Lower leg skin (tissue), 4 donors: ENCODE measurements at places on chromosomes 7 and 10.

DNA sequence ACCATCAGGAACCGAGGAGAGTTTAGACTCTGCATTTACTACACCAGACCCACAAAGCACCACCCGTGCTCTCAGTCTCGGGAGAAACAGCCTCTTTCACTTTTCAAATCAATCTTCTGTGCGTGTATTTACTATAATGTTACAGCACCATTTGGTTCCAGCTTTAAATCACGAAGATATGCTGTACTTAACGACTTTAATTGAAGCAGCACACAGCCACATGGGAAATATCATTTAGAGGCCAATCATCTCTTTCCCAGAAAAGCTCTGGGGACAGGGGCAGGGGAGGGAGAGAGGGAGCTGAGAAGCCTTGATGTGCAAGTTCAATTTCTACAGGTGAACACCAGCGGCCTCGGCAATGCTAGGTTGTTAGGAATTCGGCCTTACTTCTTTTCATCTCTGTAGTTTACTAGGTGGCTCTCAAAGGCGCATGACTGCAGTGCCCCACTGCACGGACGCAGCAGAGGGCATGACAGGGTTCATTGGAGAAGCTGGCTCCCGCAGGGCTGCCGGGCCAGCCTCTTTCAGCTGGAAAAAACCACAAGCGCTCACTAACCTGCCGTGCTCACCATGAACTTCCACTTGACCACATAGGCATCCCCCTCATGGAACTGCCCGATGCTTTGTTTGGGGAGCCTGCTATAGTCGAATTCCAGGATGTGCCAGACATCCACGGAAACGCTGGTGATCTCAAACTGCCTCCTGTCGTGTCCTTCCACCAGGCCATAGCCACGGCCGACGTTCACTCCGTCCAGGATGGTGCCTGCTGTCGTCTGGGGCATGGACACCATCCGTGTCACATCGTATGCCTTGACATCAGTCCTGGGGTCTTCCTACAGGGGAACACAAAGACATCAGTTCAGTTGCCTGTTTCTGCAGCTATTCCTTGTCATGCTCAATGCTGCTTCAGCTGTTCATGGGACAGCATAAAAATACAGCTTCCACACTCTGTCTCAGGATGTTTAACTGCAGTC, 154.5 kb downstream of the SVIL start:
- peak; percentile 58 for DNase-seq

DNA sequence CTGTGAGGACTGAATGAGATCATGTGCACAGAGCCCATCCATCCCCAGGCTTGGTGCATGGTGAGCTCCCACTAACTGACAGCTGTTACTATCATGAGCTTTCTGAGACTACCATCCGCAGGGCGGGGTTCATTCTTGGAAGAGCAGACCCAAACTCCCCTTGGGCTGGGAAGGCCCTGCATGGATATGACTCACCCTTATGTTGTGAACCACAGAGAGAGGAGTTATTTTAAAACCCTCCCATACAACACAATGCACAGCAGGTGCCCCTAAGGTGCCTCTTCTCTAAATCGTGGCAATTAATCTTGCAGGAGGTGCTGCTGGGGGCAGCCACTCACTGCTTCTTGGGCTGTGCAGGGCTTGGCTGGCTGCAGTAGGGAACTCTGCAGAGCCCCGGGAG, 219.1 kb downstream of the GFRA1 start:
- DNase-seq, result no peak

- peak; percentile 77 for DNase-seq
These were observed 67.8 kb downstream of the NAMPT start for GRCh38 chr7:106216923-106217542.

- DNase-seq, result peak; percentile 93
These were observed 375.2 kb downstream of the RPS24 start for GRCh38 chr10:78408671-78409472.

DNA sequence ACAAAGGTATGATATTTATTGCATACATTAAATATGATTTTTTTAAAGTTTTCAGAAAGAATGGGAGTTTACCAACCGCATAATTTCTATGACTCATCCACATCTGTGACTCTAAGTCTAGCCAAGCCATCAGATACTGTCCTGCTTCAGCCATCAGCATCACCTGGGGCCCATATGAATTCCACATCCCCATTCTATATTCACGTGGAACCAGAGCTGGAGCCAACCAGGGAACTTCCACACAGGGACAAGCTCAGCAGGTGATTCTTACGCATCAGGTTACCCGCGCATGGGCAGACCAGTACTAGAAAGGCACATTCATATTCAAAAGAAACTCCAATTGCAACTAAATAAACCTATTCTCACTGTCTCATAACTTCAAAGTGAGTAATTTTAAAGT, 817.7 kb upstream of the IGFBP3 start:
- DNase-seq, result no peak

GRCh38 chr7:135169141-135169963, 1.2 kb downstream of the CYREN start:
- DNase-seq, result no peak

DNA sequence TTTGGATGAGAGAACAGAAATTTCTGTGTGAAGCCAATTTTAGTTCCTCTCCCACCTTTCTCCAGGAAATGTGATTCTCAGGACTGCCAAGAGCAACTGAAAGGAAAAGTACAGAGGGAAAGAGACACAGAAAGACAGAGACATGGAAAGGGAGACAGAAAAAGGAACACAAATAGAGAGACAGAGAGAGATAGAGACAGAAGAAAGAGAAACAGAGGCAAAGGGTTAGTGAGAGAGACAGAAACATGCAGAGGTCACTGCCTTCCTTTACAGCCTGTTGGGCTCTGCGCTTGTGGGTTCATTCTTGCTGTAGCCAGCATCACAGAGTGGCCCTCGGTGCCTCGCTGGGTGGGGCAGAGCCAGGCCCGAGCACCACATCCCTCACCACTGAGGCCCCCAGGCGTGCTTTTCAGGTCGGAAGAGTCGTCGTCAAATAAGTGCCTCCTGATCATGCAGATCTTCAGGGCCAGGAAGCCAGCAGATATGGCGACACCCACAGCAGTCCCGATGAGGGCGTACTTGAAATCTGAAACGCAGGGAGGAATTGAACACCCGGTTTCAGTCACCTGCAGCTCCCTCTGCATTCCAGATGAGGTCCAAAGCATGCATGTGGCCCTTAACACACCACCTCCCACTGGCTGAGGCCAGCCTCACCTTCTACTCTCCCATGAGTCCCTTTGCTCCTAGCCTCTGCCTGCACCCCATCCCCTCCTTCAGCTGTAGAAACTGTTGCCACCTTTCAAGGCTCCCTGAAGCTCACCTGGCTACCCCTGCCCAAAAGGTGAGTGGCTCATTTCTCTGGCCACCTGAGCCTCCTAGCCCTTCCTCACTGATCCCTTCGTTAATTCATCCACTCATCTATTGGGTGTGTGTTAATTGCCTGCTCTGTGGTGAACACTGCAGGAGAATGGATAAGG, 21.4 kb downstream of the TMEM273 start:
- DNase-seq, result no peak

DNA sequence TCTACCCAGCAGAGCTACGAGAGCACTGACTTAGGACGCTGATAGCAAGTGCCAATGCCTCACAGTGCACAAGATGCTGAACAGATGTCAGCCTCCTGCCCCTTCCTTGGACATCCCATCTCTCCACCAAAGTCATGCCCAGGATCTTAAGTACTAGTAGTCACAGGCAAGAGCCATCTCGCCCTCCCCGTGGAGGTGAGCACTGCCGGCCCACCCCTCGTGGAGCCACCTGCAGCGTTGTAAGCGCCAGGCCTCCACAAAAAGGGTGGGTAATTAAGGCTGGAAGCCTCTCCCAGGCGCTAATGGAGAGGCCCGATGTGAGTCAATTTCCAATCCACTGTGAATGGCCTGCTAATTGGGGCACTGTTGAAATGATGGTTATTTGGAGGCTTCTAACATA, 156.2 kb downstream of the GRID1 start:
- no peak for DNase-seq

- DNase-seq, result no peak
These were observed 99.9 kb downstream of the MPP7 start for GRCh38 chr10:28202941-28203352.

- no peak for DNase-seq
These were observed 95.7 kb upstream of the CELF2 start for GRCh38 chr10:10921826-10922461.

- DNase-seq, result no peak
These were observed 50.9 kb downstream of the GLI3 start for GRCh38 chr7:42186151-42186550.

DNA sequence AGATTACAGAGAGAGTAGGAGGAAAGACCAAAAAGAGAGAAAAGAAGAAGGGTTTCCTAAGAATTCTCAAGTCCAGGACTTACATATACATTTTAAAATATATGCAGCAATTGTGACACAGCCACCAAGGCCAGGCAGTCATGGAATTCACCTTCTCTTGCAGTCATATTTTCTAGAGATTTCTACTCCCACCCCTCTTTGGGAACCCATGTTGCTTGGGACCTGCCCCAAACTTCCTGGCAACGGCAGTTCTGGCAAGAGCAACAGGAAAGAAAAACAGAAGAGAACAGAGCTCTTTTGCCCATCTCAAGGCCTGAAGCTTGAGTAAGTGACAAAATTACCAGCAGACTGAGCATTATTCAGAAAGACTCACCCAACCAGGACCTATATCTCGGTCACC, 128.3 kb upstream of the ASAH2 start:
- DNase-seq, result no peak

DNA sequence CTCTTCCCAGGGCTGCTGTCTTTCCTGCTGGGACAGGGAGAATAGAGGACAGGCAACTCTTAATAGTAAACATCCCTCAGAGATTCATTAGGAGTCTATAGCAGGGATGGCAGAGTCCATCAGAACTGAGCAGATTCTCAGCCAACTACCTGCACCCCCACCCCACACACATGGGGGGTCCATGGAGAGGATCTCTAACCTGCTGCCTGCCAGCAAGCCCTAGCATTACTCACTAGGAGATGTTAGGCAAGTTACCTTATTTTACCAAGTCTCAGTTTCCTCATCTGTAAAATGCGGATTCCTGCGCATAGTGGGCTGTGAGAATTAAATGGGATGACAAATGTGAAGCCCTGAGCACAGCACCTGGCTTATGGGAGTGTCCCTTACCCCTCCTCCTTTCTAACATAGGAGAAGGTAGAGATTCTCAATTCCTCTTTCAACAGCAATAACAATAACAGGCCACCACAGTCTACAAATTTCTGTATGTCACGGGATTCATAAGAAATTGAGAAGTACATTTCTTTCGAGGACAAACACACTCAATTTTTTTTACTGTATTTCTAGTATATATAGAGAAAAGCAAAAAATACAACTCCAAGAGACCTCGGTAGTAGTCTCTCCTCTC, 23.8 kb upstream of the WDR11 start:
- no peak for DNase-seq

DNA sequence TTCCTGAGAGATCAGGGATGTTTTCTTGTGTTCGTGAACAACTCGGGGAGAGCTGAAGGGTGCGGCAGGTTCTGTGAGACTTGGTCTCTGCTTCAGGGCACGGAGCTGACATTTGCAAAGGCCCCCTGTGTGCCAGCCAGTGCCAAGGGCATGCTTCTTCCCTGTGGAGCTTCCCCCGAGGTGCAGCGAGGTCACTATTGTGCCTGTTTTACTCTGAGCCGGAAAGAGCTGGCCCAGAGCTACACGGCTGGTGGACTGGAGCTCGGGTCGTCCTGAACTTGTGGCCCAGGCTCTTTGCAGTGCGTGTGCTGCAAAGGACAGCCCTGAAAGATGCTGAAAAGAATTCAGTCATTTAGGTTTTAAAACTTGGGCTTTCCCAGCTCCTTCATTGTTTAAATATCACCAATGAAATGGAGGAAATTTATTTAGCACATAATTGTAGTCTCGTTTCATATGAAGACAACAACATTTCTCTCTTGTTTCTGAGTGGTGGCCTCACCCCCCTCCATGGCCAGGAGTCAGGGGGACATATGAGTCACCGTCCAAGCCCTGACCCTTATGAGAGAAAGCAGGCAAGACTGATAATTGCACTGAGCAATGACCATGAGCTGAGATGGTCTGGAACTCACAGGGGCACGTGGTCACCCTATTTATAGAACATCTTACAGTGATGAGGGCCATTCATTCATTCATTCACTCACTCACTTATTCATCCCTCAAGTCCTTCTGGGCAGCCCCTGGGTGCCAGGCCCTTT, 102.6 kb downstream of the PTPRE start:
- DNase-seq, result peak; percentile 80

DNA sequence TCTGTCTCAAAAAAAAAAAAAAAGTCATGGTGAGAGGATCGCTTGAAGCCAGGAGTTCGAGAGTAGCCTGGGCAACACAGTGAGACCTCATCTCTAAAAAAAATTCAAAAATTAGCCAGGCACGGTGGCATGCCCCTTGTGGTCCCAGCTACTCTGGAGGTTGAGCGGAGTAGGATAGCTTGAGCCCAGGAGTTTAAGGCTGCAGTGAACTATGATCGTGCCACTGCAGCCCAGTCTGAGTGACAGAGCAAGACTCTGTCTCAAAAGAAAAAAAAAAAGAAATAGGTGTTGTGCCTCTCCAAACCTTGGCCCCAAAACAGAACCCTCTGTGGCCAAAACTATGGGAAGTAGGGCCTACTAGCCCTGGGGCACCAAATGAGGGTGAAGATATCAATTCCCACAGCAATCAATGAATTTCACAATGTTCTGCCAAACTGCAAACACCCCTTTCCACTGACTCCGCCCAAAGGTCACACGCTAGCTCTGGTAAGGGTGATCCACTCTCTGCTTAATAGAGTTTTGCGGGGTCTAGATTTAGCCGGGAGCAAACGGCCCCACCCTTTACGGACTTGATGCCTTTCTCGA, 16.9 kb downstream of the SSC4D start:
- no peak for DNase-seq

DNA sequence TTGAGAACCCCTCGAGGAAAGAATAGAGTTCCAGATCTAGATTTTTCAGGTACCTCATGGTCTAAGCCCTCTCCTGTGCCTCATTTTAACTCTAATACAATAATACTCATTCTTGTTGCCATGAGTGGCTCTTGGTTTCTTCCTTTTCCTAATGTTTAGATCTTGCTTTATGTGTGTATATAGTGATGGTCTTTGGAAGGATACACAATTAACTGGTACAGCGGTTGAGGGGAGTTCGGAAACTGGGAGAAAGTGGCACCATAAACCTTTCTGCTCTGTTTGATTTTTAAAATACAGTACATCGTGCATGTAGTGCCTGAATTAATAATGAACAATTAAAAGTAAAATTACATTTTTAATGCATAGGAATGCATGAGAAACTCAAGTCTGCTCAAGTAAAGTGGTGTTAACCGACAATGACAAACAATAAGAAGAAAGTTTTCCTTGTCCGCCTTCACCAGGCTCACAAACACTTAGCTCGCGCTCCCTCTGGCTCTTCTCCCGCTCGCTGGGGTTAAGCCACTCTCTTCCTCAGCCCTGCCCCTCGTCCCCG, 386 bp upstream of the EIF4EBP2 start:
- no peak for DNase-seq
